ENCODE measurements at places on chromosomes 7 and 10.

DNA sequence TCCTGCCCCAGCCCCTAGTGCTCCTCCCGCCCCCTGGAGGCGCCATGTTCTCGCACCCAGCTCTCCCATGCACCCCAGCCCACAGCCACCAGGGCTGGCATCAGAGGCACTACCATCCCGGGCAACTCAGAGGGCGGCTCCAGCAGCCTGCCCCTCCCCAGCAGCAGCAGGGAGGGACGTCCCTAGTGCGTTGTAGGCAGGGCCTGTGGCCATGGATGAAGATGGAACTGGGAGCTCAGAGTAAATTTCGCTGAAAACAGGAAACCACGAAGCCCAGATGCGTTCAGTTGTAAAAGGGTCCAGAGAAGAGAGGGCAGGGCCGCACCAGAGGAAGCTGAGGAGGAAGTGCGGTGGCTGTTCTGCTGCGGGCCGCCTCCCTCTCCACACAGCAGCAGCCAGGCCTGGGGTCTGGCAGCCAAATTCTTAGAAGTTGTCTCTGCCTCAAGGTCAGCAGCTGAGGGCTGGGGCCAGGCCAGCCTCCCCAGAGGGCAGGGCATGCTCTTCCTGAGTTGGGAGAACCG lies 24.6 kb downstream of the VSIR start:
- DNase-seq, result no peak

DNA sequence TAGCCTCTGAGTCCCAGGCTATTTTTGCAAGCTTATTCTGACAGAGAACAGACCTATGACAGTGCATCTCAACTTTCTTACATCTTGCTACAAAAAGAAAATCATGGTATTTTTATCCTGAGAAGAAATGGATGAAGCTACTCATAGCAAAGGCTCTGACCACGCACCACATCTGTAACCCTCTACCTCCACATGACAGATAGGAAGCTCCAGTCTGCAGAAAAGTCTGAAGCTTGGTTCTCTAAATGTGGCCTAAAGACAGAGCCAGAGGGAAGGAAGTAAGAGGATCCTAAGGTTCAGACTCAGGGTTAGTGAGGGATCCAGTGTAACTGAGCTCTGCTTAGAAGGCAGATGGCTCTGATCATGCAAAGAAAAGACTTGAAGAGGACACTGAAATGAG lies 58.4 kb upstream of the ABCB5 start:
- no peak for DNase-seq

- DNase-seq, result no peak
These were observed 597.3 kb upstream of the POT1 start for GRCh38 chr7:125526958-125527357.

GRCh38 chr10:129658376-129659072 lies 191.5 kb downstream of the MGMT start:
- no peak for DNase-seq

GRCh38 chr7:106466867-106467266 lies 182.1 kb upstream of the NAMPT start:
- no peak for DNase-seq

DNA sequence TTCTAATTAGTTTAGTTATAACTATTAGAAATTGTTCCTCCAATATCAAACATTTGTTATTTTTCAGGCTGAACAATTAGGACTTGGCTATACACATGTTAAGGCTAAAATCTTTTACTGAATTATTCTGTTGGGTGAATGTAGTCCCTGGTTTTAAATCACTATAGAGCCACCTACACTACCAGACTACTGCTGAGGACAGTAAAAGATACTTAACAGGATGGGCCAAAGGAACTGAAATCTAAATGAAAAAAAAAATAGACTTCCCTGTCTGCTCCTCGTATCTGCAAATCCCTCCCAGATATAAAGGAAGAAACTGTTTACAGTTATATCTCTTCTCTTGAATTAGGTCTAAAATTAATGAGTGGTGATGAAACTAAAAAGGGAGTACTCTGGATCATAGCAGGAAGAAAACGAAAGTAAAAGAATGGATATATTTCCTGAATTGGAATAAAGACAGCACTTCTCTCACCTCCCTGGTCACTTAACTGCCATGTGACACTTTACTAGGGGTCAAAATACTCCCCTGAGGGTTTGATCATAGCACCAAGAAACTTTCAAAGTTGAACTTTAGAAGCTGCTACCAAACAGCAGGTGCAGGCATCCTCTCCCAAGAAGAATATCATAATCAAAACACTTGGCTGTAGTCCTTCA lies 12.7 kb downstream of the FBXW4 start:
- no peak for DNase-seq

- DNase-seq, result peak; percentile 24
These were observed 28.9 kb downstream of the GNA12 start for GRCh38 chr7:2814946-2815874.

GRCh38 chr7:141071260-141071854 lies 2.5 kb upstream of the TMEM178B start:
- peak; percentile 57 for DNase-seq

DNA sequence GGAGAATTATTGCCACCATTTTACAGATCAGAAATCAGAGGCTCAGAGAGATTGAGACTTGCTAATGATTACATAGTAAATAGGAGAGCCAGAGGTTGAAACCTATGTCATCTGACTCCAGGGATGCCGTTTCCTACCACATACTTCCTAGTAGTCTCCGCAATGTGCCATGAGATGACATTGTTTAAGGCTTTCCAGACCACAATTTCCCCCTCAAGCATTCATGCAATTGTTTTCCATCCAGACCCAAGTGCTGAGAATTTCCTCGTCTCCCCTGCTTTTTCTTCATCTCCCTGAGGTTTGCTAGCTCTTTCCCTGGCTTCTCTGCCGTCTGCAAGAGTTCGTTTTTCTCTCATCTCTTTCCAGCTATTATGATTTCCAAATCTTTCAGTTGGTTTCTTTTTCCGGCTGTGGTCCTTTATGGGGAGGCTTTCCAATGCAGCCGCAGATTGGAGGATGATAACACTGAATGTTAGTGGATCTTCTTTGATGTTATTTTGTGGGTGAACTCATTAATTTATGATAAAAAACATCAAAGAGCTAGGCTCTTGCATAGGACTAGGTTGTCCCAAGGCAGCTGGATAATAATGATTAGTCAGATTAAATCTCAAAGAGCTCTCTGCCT lies 6.9 kb upstream of the GOLGA7B start:
- DNase-seq, result peak; percentile 19

- DNase-seq, result peak; percentile 81
These were observed 45.7 kb downstream of the LYZL2 start for GRCh38 chr10:30583778-30584415.

DNA sequence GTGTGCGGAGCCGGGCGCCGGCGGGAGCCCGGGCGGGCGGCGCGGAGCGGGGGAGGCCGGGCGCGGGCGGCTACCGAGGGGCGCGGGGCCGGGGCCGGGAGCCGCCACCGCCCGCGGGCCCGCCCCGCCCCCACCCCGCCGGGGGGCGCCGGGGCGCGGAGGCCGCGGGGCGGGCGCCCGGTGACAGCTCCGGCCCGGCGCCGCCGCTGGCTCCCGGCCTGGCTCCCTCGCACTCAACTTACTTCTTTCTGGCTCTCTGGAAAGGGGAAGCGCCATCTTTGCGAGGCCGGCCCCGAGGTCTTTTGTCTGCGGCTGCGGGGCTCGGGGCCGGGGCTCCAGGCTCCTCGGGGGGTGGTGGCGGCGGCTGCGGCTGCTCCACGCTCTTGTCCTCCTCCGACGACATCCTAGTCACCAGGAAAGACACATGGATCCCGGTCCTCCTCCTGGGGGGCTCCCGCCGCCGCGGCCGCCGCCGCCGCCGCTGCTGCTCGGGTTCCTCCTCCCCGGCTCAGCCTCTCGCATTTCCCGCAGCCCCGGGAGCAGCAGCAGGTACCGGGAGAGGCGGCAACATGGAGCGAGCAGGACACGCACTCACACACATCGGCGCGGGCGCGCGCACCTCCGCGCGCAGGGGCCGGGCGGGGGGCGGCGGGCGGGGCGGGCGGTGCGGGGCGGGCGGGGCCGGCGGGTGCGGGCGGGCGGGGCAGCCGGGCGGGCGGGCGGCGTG lies at the start of gene KMT2C:
Gene KMT2C (minus strand): TSS at position 620 of the 727 bp plus-strand sequence. CDS start 217 bp downstream, at position 403.
- DNase-seq, result peak; percentile 74

GRCh38 chr10:60992636-60993035 lies 48.7 kb upstream of the RHOBTB1 start:
- DNase-seq, result no peak

- peak; percentile 26 for DNase-seq
These were observed 844 bp downstream of the GRM3 start for GRCh38 chr7:86644282-86645224.

- no peak for DNase-seq
These were observed 67.3 kb downstream of the DIP2C start for GRCh38 chr10:621981-622740.

DNA sequence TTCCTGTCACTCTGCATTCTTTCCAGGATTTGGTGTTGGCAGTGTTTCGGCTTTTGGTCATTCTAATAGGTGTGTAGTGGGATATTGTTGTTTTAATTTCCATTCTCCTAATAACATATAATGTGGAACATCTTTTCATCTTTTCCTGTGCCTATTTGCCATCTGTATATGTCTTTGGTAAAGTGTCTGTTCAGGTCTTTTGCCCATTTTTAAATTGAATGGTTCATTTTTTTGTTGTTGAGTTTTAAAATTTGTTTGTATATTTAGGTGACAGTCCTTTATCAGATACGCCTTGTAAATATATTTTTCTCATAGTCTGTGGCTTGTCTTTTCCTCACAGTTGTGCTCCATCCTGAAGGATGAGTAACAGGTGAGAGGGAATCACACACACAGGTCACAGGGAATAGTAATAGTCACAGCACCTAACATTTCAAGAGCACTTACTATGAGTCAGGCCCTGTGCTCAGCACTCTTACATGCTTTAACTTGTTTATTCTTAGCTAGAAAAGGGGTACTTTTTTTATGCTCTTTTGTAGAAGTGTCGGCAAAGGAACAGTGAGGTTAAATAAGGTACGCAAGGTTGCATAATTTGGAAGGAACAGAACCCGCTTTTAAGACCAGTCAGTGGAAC lies 117.1 kb upstream of the GATA3 start:
- DNase-seq, result no peak

- no peak for DNase-seq
These were observed 8.9 kb upstream of the CH25H start for GRCh38 chr10:89216056-89216455.

DNA sequence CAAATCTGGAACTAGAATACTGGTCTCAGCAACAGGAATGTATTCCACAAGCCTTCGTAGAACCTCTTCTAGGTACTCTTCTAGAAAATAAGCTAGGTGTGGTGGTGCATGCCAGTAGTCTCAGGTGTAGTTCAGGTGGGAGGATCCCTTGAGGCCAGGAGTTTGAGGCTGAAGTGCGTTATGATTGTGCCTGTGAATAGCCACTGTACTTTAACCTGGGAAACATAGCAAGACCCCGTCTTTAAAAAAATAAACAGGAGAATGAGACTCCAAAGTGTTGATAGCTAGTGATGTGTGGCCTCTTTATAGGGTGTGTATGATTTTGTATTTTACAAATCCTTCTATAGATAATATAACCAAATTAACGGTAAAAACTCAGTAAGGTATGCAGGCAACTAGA lies 1.5 kb upstream of the ZNF775 start:
- DNase-seq, result no peak

DNA sequence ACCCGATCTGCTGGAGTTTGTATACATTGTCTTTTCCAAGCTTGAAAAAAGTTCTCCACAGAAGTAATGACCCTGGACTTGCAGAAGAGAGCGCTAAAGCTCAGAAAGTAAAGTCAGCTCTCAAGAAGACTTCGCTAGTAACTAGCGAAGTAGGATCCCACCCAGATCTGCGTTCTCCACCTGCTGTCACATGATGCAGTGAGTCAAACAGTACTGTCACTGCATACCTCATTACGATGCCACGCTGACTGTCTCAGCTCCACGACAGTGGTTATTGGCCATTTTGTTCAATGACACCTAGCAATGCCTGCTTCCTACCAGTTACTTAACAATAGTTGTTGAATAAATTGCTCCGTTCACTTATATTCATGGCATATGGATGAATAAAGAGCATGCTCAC lies 29.7 kb upstream of the SEC61G start:
- DNase-seq, result peak; percentile 80

DNA sequence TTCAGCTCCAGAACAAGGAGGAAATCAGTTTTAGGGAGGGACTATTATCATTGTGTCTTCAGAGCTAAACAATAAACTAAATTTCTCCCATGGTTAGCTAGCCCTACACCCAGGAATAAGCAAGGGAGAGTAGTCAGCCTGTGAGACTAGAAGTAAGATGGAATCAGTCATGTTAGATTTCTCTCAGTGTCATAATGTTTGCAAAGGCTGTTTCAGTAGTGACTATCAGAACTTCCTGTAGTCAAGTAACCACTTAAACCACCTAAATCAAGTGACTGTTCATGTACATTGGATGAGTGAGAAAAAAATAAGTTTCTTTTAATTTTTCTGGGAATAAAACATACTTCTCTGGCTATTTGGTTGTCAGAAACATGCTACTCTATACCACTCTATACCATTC lies 121.6 kb downstream of the KCND2 start:
- no peak for DNase-seq

DNA sequence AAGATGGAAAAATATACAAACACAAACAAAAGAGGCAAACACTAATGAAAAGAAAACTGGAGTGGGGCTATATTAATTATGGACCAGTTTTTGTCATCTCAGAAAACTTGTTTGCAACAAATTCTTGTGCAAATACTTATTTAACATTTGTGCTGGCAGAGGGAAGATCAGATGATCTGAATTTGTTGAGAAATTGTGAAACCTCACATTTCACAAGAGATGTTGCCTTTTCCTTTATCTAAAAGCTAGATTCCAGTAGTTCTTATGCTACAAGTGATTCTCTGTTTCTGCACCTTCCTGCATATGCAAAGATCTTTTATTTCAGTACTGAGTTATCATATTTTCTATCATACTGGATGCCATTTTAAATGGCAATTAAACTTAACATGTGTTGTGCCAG lies 320.7 kb downstream of the SUGCT start:
- DNase-seq, result no peak
